ENCODE measurements at places on chromosomes 4 and X. TPM values are rescaled to one million over a fixed set of nuclear protein-coding genes. Genes with fewer than 3 reads are reported as not detected.

Gene CNGA1
- total RNA-seq = 0.35 TPM

Gene XPNPEP2
- total RNA-seq = 4.2 TPM

Gene GYPA
- 5.2 TPM for total RNA-seq

Gene ERAS
- not detected for total RNA-seq

Gene FUNDC1
- total RNA-seq = 15.0 TPM

Gene FAM120C
- 6.1 TPM for total RNA-seq

Gene TCP11X2
- not detected for total RNA-seq

DNA sequence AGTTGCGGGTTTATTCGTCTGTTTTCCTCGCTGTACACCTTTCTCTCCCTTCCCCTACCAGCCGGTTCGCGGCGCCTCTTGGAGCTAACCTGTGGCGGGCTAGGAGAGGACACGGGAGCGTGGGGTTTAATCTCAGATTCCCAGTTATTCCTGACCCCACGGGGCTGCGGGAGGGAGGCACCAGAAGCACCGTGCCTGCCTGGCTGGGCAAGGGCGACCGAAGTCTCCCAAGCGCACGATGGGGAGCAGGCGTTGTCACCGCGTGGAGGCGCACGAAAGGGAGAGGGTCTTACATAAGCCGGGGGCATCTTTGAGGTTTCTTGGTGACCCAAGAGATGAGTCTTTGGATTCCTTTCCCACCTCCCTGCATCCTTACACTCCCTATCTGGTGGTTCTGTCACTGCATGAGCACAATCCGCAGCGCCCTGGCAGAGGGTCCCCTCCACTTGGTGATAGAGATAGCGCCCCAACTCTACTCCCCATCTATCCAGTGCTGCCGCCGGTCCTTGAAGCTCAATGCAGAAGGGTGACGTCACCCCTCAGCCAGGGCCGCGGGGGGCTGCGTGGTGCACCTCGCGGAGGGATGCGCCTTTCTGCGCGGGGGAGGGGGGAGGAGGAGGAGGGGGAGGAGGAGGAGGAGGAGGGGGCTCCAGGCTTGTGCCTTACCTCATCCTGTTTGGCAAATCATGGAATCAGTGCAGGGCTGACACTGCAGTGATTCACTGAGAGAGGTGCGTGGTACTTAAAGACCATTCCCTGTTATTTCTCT, 793 bp downstream of the TSPAN7 start:
- peak; percentile 28 for DNase-seq

- no peak for DNase-seq
Measured at GRCh38 chr4:25756503-25756902, 100.9 kb downstream of the SLC34A2 start.

GRCh38 chrX:106862972-106863688, 40.0 kb downstream of the RIPPLY1 start:
- no peak for DNase-seq

- peak; percentile 74 for DNase-seq
Measured at GRCh38 chrX:13373431-13374187, 53.8 kb upstream of the ATXN3L start.

- no peak for DNase-seq
Measured at GRCh38 chr4:168540503-168541265, 43.8 kb downstream of the PALLD start.

GRCh38 chrX:13082206-13083065, 38.0 kb upstream of the FAM9C start:
- DNase-seq = peak; percentile 69

GRCh38 chr4:53925050-53925605, 139.3 kb downstream of the CHIC2 start:
- no peak for DNase-seq

GRCh38 chrX:8743126-8743732, 11.3 kb upstream of the ANOS1 start:
- DNase-seq = no peak

GRCh38 chrX:140586951-140587350, 82.1 kb upstream of the SOX3 start:
- DNase-seq = no peak

GRCh38 chr4:111266937-111267336, 644.1 kb upstream of the PITX2 start:
- no peak for DNase-seq

GRCh38 chr4:100681289-100681688, 163.5 kb upstream of the EMCN start:
- no peak for DNase-seq
